ENCODE measurements at places on chromosomes 3 and 15.

- no peak for DNase-seq
These were observed 61.7 kb downstream of the STRIT1 start for GRCh38 chr3:155231792-155232191.

DNA sequence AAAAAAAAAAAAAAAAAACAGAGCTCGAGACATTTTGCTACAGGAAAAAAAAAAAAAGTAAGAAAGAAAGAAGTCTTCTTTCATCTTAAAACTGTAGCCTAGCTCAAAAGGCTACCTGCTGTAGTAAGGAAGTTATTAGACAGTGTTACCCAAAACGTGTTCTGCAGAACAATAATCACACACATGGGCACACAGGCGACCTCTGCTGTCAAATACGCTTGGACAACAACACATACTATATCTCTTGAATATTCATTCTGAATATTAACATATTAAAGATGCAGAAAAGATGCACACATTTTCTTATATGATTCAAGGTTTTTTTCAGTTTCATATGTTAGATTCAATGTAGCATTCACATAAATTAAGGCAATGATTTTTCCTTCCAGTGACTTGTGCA, 215.8 kb downstream of the ROBO1 start:
- DNase-seq = no peak

- no peak for DNase-seq
These were observed 261.5 kb upstream of the ZNF385D start for GRCh38 chr3:22012471-22012870.

- no peak for DNase-seq
These were observed 9.4 kb upstream of the GNAT1 start for GRCh38 chr3:50181985-50182384.

DNA sequence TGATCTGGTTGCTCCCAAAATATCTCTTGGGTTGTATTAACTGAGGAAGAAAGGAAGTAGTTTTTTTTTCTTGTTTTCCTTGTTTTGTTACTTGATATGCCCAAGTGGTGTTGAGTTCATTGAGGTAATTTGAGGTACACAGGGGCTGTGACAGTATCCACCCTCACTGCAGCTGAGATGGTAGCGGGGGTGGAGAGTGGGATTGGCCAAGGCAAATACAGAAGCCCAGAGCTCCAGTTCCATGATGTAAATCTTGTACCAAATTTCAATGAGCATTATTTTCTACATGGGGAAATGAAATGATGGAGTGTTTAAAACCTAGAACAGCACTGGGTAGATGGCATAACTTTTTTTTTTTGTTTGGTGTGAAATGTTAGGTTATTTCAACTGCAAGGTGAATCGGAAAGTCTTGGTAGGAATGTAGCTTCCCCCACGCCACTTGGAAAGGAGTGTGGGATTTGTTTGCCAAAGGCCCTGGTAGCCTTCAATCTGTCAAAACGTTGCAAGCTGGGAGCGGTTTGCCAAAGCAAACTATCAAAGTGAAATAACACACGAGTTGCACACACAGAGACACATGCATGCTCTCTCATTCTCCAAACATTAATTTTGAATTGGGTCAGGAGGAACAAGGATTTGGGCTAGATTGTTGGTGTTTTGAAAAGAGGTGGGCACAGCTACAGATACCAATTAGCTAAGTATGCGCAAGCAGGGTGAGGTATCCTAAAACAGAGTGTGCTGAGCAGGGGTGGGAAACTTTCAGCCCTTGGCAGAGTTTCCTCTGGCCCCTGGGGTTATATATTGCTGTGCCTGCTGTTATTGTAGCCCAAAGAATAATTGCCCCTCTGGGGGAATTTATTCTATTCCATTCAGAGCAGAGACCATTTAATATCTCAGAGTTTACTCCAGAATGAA, 34.6 kb downstream of the THSD4 start:
- DNase-seq = no peak

GRCh38 chr3:158519776-158520175, 51.2 kb upstream of the MLF1 start:
- DNase-seq = no peak

DNA sequence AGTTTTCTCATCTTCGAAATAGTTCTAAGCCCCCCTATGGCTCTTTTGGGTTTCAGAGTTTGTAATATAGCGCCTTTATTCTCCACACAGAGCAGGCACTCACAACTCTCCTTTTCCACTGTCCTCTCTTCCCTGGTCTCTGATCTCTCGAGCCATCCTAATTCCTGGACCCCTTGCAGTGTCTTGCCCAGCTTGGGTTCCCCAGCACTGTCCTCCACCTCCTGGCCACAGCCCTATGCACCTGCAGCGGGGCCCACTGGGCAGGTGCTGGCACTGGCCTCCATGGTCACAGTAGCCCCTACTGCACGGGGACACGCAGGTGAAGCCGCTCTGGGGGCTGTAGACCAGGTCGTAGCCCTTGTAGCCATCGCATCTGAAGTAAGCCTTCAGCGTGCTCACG, 27.9 kb downstream of the MUC20 start:
- no peak for DNase-seq

GRCh38 chr3:122890077-122890719, 95.3 kb downstream of the SLC49A4 start:
- DNase-seq = no peak

DNA sequence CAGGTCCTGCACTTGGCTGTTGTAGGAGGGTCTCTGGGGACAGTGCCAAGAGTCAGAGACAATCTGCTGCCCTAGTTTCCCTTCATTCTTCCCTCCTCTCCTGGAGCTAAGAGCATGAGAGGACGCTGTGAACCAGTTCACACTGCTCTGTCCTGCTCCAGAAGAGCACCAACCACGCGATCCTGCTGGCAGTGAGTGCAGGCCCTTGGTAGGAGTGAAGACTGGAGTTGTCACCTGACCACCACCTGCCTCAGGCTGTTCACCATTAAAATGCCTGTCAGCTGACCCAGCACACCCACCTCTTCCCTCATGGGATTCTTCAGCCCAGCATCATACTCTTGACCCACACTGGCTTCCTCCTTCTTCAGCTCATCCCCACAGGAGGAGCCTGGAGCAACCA, 2.9 kb downstream of the TM6SF1 start:
- DNase-seq = no peak

- no peak for DNase-seq
These were observed 35.8 kb upstream of the BSN start for GRCh38 chr3:49518441-49518840.

DNA sequence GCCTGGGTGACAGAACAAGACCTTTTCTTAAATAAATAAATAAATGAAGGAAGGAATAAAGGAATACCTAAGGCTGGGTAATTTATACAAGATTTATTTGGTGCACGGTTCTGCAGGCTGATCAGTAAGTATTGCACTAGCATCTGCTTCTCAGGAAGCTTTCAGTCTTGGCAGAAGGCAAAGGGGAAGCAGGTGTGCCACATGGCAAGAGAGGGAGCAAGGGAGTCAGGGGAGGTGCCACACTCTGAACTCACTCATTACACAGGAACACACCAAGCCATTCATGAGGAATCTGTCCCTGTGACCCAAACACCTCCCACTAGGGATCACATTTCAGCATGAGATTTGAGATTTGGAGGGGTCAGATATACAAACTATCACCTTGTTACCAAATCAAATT, 56.4 kb downstream of the PRKCI start:
- DNase-seq = no peak

DNA sequence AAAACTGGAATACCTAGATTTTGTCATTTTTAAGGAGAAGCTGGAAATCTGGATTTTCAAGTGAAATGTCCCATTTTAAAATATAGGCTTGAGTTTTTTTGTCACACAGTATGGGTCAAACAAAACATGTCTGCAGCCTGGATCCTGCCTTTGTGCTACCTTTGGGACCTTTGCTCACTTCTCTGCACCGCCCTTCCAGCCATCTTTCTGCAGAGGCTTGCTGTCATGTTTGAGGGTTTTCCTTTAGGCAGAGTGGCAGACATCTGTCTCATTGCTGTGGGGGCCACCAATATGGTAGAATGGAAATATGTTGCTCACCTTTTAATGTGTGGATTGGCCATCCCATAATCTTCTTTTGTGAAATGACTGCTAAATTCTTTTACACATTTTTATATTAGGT, 136.3 kb downstream of the EEFSEC start:
- DNase-seq = no peak

DNA sequence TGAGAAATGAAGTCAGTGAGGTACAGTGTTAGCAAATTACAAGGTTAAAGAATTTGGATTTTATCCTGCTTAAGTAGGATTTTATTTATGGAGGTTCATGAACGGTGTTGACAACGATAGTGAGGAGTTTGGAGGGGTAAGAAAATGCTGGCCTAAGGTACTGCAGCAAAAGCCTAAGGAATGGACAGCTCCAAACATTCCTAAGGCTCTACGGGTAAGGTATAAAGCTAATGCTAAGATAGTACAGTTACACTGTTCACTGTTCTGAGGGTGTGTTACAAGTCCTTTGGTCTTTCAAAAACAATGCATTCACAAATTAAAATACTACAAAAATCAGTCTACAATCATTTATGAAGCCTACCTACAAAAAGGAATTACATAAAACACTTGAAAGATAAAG, 7.3 kb downstream of the MTMR10 start:
- no peak for DNase-seq

DNA sequence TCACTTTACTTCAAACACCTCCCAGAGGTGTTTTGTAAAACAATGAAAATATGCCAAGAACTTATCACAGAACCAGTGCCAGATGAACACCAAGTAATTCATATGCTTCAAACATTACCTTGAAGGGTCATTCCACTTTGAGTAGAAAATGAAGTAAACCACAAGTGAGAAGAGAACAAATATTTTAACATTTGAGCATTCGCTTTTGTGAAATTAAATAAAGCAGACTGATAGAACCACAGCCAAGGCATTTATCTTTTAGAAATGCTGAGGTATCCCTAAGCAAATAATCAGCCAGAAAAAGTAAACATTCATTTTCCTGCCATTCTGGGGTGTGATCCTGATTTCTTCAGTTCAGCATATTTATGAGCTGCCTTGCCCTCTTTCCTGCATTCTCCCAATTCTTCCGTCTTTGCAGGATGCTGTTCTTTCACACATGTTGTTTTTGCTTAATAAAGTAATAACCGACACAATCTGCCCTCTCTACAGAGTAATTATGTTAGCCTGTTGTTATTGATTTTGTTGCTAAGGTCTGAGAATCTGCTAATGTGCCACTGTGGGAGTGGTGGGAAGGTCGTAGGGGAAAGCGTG, 235.6 kb upstream of the TGFBR2 start:
- DNase-seq = no peak

GRCh38 chr3:183777016-183777618, 48.3 kb downstream of the MAP6D1 start:
- DNase-seq = no peak

DNA sequence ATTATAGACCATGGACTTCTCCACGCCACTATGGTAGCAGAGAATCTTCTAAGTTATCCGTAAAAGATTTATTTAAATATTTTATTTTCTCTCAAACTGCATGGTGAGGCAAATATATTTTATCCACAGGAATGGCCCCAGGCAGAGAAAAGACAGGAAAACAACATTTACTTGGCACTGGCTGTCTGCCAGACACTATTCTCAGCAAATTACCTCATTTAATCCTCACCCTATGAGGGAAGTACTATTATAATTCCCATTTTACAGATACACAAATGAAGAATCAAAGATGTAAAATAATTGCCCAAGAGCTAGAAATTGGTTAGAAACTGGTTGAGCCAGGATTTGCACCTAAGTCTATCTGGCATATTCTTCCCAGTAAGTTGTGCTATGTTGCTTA, 361.4 kb upstream of the IL12A start:
- DNase-seq = no peak

DNA sequence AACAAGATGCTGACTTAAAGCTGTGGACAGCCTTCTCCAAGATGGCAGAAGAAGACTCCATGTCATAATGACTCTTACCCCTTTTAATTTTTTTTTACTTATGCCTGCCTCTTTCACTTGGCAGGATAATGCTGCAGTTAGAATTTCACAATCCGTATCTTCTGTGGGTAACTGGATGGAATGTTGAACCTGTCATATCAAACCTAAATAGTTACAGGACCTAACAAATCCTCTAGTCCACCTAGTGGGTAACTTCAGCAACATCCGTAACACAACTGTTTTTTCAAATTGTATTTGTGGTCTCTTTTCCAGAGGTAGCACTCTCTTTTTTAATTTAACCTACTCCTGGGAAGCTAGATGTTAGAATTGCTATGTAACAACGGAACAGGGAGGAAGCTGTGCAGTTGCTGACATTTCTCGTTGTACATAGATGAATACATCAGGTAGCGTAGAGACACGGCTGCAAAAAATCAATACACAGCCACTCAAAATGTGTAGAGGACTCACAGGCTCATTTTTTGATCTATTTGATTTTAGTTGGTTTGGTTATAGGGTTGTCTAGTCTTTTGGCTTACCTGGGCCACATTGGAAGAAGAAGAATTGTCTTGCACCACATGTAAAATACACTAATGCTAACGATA, 43.9 kb upstream of the TRPM1 start:
- no peak for DNase-seq

GRCh38 chr15:81473946-81474345, 99.9 kb upstream of the TMC3 start:
- DNase-seq = no peak

GRCh38 chr3:27349832-27350231, 19.4 kb downstream of the NEK10 start:
- DNase-seq = no peak

- DNase-seq = no peak
These were observed 24.0 kb downstream of the IGSF10 start for GRCh38 chr3:151436675-151437446.

GRCh38 chr3:133189893-133190292, 151.7 kb downstream of the TMEM108 start:
- no peak for DNase-seq

- no peak for DNase-seq
These were observed 176.4 kb downstream of the GBE1 start for GRCh38 chr3:81585056-81585455.

GRCh38 chr15:35991386-35991785, 445.4 kb upstream of the DPH6 start:
- DNase-seq = no peak
